ENCODE measurements at places on chromosomes 3 and 15. TPM values are rescaled to one million over a fixed set of nuclear protein-coding genes. Genes with fewer than 3 reads are reported as not detected.

RAB5A gene
- 62.3 TPM for total RNA-seq

MAP1A gene
- total RNA-seq = 2.7 TPM

CLDN18 gene
- not detected for total RNA-seq

IQCH gene
- 0.90 TPM for total RNA-seq

SERP1 gene
- total RNA-seq = 17.8 TPM

SLC6A1 gene
- 1.9 TPM for total RNA-seq

PLA2G4D gene
- total RNA-seq = not detected

C3orf22 gene
- total RNA-seq = not detected

FETUB gene
- not detected for total RNA-seq

SLC51B gene
- total RNA-seq = not detected

LHFPL4 gene
- not detected for total RNA-seq

CCR8 gene
- not detected for total RNA-seq

CX3CR1 gene
- 1.9 TPM for total RNA-seq

SCAMP5 gene
- not detected for total RNA-seq

FBXO40 gene
- 57.2 TPM for total RNA-seq

TAGLN3 gene
- not detected for total RNA-seq

GRAMD1C gene
- 0.62 TPM for total RNA-seq

ACAD11 gene
- total RNA-seq = 7.5 TPM

ABHD17C gene
- 1.5 TPM for total RNA-seq

GUCA1C gene
- total RNA-seq = not detected

PTPRG gene
- total RNA-seq = 15.4 TPM

WNT7A gene
- not detected for total RNA-seq

CYP1A2 gene
- not detected for total RNA-seq

TMEM44 gene
- 2.0 TPM for total RNA-seq

SLCO2A1 gene
- 3.7 TPM for total RNA-seq

SENP8 gene
- 3.7 TPM for total RNA-seq

PLSCR5 gene
- not detected for total RNA-seq

SNX33 gene
- 8.0 TPM for total RNA-seq

NPAP1 gene
- not detected for total RNA-seq

ERICH6 gene
- total RNA-seq = not detected

ATP10A gene
- 0.27 TPM for total RNA-seq

GOLIM4 gene
- total RNA-seq = 13.4 TPM

MKRN3 gene
- 0.69 TPM for total RNA-seq

SACM1L gene
- total RNA-seq = 13.8 TPM

NR1I2 gene
- total RNA-seq = not detected

TIGIT gene
- 0.13 TPM for total RNA-seq

TUSC2 gene
- 35.2 TPM for total RNA-seq

TRMT10C gene
- total RNA-seq = 25.4 TPM

CSPG5 gene
- total RNA-seq = 0.18 TPM

GOLGA8G gene
- not detected for total RNA-seq

COX17 gene
- 138 TPM for total RNA-seq

SLC22A13 gene
- 0.20 TPM for total RNA-seq

GABRB3 gene
- 0.17 TPM for total RNA-seq

GCHFR gene
- total RNA-seq = 1.5 TPM

SPSB4 gene
- 0.40 TPM for total RNA-seq

AMIGO3 gene
- total RNA-seq = not detected

ACOX2 gene
- total RNA-seq = 1.8 TPM

AHSG gene
- not detected for total RNA-seq
